ENCODE measurements at places on chromosomes 6 and 20. TPM values are rescaled to one million over a fixed set of nuclear protein-coding genes. Genes with fewer than 3 reads are reported as not detected.
A peak's percentile ranks its signal among the peaks of the same experiment; 100 is the strongest.

Gene MAS1
- total RNA-seq: not detected

Gene FOXS1
- not detected for total RNA-seq

Gene TCF15
- not detected for total RNA-seq

Gene BTBD9
- total RNA-seq: 15.6 TPM

Gene NRSN1
- total RNA-seq: not detected

Gene ACSS1
- total RNA-seq: 0.83 TPM

Gene MLN
- total RNA-seq: not detected

Gene LAMP5
- not detected for total RNA-seq

Gene CCN6
- not detected for total RNA-seq

Gene RING1
- 48.3 TPM for total RNA-seq

DNA sequence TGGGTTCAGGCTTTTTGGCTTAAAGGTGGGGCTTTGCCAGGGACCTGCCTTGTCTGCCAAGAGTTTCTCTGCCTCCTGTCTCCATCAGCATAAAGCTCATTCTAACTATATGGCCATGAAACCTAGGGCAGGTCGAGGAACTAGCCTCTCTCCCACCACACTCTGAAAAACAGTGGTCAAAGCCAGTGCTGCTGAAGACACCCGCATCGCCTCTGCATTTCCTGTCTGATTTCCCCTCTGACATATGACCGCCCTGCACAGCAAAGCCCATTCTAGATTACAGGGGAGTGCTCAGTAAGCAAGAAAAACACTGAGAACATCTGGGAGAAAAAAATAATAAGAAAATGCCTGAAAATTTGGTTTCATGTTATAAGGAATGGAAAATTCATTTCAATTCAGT lies 573.6 kb downstream of the PRKN start:
- H3K27me3 ChIP-seq: no peaks in the 10 kb centered on the region
- H3K4me3 ChIP-seq: no peak overlapping the region
- no peaks in the 10 kb centered on the region for H3K36me3 ChIP-seq
- peaks cover 14% of the 10 kb centered on the region for H3K4me1 ChIP-seq
- no peak overlapping the region for H3K27ac ChIP-seq
- DNase-seq: no peak

DNA sequence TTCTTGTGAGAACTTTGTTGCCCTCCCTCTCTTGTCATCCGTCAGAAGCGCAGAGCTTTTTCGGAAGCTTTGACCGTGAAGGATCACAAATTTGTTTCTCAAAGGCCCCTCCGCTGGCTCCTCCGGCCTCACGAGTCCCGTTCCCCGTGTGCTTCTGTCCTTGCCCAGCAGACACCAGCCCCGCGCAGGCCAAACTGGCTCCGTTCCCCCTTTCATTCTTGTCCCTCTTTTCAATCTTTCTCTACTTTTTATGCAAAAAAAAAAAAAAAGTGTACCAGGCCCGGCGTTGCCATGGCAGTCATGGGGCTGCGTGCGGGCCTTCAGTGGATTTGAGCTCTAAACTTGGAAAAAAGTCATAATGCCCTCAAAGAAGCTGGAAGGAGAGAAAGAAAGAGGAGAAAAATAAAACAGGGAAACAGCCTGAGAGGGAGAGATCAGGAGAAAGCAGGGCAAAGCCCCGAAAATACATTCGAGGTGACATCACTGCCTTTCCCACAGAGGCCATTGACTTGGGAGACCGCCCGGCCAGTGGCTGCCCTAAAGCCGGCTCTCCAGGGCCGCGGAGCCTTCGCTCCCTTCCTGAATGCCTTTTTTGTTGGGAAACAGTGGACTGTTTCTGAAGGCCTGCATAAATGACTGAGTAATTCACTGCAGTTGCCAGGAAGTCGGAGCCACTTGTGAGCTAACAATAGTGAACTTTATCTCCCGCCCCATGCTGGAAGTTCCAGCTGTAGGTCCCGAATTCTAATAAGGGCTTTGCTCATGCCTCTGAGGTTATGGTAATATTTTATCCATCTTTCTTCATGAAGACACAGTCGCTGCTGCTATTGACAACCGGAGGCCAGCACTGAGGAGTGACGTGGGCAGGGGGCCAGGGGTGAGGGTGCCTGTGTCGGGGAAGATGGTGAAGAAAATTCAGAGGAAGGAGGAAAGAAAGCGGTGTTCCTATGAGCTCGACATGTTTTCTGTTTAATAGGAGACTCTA lies 670.9 kb downstream of the QKI start:
- H3K27ac ChIP-seq: no peak overlapping the region
- no peaks in the 10 kb centered on the region for H3K4me1 ChIP-seq
- no peaks in the 10 kb centered on the region for H3K27me3 ChIP-seq
- no peaks in the 10 kb centered on the region for H3K36me3 ChIP-seq

DNA sequence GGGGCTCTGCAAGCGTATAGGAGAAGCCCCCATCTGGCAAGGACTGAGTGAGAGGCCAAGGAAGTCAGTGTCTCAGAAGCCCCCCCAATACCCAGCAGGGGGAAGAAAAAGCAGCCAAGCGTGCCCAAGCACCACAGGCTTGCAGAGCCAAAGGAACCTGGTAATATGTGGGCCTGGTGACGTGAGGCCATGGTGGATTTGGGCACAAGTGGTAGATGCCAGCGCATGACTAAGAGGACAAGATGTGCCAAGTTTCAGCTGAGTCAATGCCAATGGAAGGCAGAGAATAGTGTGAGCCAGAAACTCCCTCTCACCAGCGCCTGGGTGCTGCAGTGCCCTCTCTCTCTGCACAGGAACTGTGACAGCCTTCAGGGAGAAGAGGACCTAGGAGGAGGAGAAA lies 110.0 kb downstream of the QRSL1 start:
- H3K36me3 ChIP-seq: no peaks in the 10 kb centered on the region
- no peak overlapping the region for H3K4me3 ChIP-seq
- H3K4me1 ChIP-seq: peaks cover 47% of the 10 kb centered on the region
- DNase-seq: peak; percentile 99
- no peaks in the 10 kb centered on the region for H3K27me3 ChIP-seq

DNA sequence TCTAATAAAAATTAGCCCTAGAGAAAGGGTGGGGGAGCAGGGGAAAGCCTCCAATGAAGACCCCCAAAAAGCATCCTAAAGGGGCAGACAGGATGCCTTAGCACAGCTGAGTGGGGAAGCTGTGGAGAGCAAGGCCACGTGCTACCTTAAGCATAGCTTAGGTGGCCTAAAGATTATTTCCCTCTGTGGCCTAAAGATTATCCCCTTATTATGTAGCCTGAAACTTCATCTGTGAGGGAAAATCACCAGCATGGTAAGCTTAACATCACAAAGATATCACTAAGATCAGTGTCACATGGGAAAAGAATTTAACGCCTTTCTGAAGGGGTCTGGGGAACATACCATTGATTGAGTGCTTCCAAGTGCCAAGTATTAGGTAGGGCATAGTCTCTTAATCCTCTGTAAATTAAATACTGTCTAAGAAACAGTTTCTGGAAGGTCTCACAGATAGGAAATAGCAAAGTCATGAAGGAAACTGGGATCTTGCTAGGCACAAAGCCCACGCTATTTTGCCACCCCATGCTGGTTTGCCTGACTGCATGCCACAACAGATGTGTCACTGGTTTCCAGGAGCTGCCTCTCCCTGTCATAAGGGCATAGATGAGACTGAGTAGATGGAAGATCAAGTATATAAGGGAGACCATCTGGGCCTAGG lies 170.0 kb downstream of the HACE1 start:
- no peak for DNase-seq
- no peaks in the 10 kb centered on the region for H3K27me3 ChIP-seq
- no peak overlapping the region for H3K27ac ChIP-seq
- no peak overlapping the region for H3K4me3 ChIP-seq
- no peaks in the 10 kb centered on the region for H3K36me3 ChIP-seq
- no peaks in the 10 kb centered on the region for H3K4me1 ChIP-seq

GRCh38 chr6:141403103-141403502 lies 729.6 kb upstream of the GJE1 start:
- peak overlapping the region; percentile 84 for H3K27ac ChIP-seq
- H3K4me3 ChIP-seq: no peak overlapping the region
- peaks cover 9% of the 10 kb centered on the region for H3K36me3 ChIP-seq
- H3K27me3 ChIP-seq: no peaks in the 10 kb centered on the region
- peaks cover 12% of the 10 kb centered on the region for H3K4me1 ChIP-seq
- no peak for DNase-seq

DNA sequence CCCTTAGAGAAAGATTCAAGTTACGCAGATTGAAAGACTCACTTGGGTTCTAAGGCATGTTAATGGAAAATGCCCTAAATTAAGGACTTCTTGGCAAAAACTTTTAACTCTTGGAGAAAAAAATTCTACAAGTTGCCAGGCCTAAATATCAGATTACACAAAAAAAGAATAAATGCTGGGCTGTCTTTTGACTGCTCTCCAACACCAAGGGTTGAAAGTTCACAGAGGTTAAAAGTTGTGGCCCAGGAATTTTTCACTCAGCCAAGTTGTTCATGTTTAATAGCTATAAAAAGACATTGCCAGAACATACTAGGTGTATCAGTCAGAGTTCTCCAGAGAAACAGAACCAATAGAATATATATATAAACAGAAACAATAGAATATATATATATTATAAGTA lies 268.4 kb upstream of the PRND start:
- DNase-seq: no peak
- H3K27me3 ChIP-seq: no peaks in the 10 kb centered on the region
- H3K27ac ChIP-seq: no peak overlapping the region
- H3K4me3 ChIP-seq: no peak overlapping the region
- no peaks in the 10 kb centered on the region for H3K36me3 ChIP-seq

- H3K4me3 ChIP-seq: no peak overlapping the region
- no peak overlapping the region for H3K27ac ChIP-seq
- no peaks in the 10 kb centered on the region for H3K27me3 ChIP-seq
- peaks cover 32% of the 10 kb centered on the region for H3K36me3 ChIP-seq
These were observed 14.9 kb downstream of the TRERF1 start for GRCh38 chr6:42436825-42437224.

- no peaks in the 10 kb centered on the region for H3K27me3 ChIP-seq
- H3K4me1 ChIP-seq: peaks cover 16% of the 10 kb centered on the region
- no peaks in the 10 kb centered on the region for H3K36me3 ChIP-seq
- H3K27ac ChIP-seq: peak overlapping the region; percentile 16
These were observed 8.2 kb upstream of the SLC2A12 start for GRCh38 chr6:134060491-134061106.

- no peaks in the 10 kb centered on the region for H3K27me3 ChIP-seq
These were observed 1287.0 kb upstream of the GJE1 start for GRCh38 chr6:140845701-140846100.

GRCh38 chr20:20466341-20466879 lies 98.5 kb downstream of the INSM1 start:
- peaks cover 7% of the 10 kb centered on the region for H3K4me1 ChIP-seq
- H3K27ac ChIP-seq: no peak overlapping the region
- DNase-seq: peak; percentile 15

- H3K4me1 ChIP-seq: no peaks in the 10 kb centered on the region
- no peak overlapping the region for H3K4me3 ChIP-seq
- H3K27me3 ChIP-seq: no peaks in the 10 kb centered on the region
- no peaks in the 10 kb centered on the region for H3K36me3 ChIP-seq
These were observed 565.2 kb upstream of the MARCKS start for GRCh38 chr6:113291751-113292445.

DNA sequence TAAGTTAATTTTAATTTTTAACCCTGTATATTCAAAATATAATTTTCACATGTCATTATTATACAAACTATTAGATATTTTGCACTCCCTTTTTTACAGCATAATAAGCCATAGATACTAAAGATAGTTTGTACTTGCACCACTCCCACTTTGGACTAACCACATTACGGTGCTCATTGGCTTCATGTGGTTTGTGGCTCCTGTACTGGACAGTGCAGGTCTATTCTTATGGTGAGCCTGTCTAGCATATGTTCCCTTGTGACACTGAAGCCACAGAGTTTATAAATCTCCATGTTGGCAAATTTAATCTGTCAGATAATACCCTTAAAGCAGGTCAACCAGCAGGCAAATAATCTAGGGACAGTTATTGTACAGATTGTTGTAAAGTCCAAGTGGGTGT lies 354.4 kb upstream of the KCNQ5 start:
- peaks cover 90% of the 10 kb centered on the region for H3K27me3 ChIP-seq
- no peak overlapping the region for H3K4me3 ChIP-seq
- DNase-seq: no peak

DNA sequence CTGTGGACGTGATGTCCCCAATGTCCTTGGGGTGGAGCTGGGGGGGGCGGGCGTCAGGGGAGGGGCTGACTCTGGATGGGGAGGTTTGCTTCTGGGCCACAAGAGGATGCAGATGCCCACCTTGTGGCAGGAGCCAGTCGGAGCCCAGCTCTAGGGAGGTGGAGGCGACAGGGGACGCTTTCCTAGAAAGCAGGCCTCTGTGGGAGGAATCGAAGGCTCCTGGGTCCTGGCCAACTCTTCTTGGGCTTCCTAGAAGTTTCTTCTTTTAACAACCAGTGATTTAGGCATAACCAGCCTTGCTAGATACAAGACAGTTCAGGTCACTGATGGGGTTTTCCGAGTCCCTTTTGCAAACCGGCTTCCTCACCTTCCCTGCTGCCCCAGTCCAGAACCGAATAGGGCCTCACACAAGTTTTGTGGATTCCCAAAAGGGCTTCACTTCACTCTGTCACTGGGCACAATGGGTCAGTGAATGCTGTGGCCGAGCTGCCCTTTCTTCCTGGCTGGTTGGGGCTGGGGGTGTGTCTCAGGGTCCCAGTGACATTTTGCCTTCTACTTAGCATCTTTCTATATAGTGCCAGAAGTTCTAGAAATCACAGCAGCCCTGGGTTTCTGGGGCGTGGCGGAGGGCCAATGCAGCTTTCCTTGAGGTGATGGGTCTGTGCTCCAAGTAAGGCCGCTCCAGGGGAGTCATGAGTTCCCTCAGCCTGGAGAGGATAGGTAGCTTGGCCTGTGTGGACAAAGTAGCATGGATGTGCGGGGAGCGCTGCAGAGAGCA lies 78.4 kb upstream of the FOXP4 start:
- peaks cover 70% of the 10 kb centered on the region for H3K27me3 ChIP-seq
- H3K4me3 ChIP-seq: no peak overlapping the region
- DNase-seq: no peak
- no peaks in the 10 kb centered on the region for H3K36me3 ChIP-seq

GRCh38 chr6:45438849-45439406 lies 61.2 kb upstream of the SUPT3H start:
- peak overlapping the region; percentile 39 for H3K27ac ChIP-seq
- no peak overlapping the region for H3K4me3 ChIP-seq
- H3K36me3 ChIP-seq: no peaks in the 10 kb centered on the region
- H3K4me1 ChIP-seq: peaks cover 42% of the 10 kb centered on the region
- peak; percentile 87 for DNase-seq

DNA sequence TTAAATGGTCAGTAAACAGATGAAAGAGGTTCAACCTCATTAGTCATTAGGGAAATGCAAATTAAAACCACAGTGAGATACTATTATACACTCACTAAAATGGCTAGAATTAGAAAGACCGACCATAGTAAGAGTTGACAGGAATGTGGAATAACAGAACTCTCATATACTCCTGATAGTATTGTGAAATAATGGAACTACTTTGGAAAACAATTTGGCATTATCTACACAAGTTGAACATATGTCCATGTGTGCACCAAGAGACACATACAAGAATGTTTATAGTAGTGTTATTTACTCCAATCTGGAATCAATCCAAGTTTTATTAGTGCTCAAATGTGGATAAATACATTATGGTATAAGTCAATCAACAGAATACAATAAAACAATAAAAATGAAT lies 59.6 kb downstream of the AK9 start:
- no peaks in the 10 kb centered on the region for H3K4me1 ChIP-seq
- no peak overlapping the region for H3K27ac ChIP-seq
- DNase-seq: no peak
- H3K27me3 ChIP-seq: no peaks in the 10 kb centered on the region
- no peaks in the 10 kb centered on the region for H3K36me3 ChIP-seq
